Stimulated activated CD4-positive, alpha-beta T cell treated with anti-CD3 and anti-CD28 coated beads, TNF-alpha, amount 100 ng/mL, for 48 hours (primary cell): ENCODE measurements at places on chromosomes 1 and 21.
A peak's percentile ranks its signal among the peaks of the same experiment; 100 is the strongest.

DNA sequence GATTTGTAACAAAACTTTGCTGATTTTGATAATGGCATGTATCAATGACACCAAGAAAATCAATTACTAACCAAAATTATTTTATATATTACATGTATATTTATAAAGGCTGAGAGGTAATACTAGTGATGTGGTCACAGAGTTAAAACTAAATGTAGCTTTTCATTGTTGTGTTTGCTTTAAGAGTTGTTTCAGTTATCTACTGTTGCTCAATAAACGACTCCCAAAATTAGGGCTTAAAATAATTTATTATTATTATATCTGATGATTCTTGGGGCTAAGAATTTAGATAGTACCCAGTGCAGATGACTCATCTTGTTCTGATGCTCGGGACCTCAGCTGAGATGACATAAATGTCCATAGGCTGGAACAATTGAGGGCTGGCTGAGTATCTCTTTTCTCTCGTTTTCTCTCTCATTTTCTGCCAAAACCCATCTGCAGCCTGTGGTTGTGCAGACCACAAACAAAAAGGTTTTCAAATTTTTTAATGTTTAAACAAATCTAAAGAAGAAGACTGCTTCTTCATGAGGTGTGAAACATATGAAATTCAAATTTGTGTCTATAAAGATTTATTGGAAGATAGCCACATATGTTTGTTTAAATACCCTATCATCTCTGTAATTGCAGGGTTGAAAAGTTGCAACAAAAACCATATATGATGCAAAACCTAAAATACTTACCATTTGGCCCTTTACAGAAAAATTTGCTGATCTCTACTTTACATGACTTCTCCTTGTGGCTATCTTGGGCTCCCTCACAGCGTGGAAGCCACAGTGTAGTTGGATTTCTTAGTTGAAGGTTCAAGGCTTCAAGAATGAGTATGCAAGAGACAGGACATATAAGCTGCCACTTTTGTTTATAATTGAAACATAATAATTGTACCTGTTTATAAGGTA is 14.8 kb upstream of the PTPRC start:
- no peak for DNase-seq

GRCh38 chr1:79839882-79840281 is 833.4 kb upstream of the ADGRL4 start:
- no peak for DNase-seq

- DNase-seq: no peak
Observed at GRCh38 chr1:176243746-176244145, 36.7 kb upstream of the COP1 start.

DNA sequence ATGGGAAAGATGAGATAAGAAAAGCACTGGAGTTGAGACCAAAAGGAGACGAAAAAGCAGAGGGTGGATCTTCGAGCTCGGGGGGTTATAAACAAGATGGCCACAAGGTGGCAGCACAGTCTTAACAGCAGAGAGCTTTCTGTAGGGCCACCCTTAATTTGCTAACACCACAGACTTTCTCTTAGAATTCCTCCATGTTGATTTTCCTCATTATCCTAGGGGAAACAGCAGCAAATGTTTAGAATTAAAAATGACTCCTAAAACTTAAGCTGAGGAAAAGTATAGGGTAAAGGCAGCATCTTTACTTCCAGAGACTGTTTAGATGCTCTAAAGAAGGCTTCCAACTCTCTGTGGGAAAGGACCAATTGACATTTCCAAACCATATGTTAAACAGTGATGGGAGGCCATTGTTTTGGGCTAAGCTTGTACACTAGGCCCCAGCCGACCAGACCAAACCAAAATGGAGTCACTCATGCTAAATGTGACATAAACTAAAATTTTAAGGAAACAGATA is 2.5 kb upstream of the APOBEC4 start:
- DNase-seq: peak; percentile 60

DNA sequence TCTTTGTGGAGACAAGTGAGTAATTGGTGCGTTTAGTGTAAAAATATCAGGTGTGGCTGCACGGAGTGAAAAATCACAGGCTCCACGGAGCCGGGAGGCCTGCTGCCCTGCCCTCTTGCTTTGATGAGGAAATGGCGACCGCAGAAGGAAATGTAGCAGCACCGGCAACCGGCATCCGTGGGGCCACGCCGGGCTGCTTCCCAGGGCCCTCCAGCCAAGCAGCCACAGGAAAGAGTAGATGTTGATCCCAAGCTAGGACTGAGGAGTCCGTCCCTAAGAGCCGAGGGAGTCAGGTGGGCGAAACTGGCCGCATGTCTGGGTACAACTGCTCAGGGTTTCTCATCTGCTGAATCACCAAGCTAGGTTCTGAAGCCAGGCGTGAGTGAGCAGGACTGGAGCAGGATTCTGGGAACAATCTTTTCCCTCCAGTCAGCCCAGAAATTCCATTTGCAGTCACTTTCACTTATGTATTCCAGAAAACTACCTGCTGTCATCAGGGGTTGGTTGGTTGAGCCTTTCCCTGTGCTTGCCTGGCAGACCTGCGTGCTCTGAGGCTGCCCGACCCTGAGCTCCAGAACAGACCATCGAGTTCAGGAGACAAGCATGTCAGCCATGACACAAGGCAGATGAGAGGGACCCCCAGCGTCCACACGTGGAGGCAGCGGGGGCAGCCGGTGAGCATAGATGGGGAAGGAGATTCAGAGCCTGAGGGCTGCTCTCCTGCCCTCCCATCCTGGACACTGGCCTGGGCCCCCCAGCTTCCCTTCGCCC is 5.8 kb upstream of the ITGB2 start:
- DNase-seq: no peak

DNA sequence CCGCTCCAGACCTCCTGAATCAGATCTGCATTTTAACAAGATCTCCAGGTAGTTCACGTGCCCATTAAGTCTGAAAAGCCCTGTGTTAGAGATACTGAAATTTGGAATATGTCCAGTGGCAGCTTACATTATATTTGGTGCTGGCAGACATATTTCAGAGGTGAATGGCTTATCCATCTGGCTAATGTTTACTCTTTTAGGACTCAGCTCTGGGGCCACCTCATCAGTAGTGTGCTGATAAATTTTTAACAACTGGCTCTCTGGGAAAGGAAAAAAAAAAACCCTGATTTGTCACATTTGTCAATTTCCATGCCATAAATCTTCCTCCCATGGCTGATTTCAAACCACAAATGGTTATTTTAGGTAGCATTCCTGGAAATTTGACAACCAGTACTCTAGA is 25.3 kb upstream of the SYT6 start:
- DNase-seq: no peak
